ENCODE measurements at places on chromosomes 3 and 15.

DNA sequence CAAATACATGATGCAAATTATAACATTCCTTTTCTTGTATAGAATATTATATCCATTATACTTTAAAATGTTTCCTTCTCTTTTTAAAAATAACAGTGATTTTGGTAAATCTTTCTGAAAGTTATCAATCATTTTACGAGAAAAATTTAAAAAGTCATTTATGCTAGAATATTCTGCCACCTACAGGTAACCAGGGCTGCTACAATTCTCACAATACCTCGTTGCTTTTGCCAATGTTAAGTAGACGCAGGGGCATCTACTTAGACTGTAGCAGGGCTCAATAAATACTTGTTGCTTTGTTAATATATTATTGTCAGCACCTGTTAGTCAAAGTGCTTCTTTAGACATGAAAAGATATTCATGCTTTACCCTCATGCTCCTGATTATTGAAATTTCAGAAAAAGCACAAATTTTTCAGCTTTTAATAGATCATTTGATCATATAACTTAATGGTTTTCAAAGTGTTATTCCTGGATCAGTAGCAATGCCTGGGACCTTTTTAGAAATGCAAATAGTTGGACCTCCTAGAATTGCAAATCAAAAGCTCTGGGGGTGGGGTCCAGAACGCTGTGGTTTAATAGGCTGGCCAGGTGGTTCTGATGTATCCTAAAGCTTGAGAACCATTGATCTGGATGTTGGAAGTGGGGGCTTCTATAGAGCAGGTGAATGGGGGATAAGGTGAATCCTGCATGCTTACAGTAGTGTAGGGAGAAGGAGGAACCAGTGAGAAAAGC, 223.6 kb upstream of the PDZRN3 start:
- DNase-seq, result no peak

GRCh38 chr3:120793601-120794000, 51.1 kb downstream of the GTF2E1 start:
- DNase-seq, result no peak

- no peak for DNase-seq
Measured at GRCh38 chr3:138455801-138456716, 21.6 kb downstream of the ESYT3 start.

- DNase-seq, result no peak
Measured at GRCh38 chr3:13142552-13143380, 69.5 kb upstream of the IQSEC1 start.

DNA sequence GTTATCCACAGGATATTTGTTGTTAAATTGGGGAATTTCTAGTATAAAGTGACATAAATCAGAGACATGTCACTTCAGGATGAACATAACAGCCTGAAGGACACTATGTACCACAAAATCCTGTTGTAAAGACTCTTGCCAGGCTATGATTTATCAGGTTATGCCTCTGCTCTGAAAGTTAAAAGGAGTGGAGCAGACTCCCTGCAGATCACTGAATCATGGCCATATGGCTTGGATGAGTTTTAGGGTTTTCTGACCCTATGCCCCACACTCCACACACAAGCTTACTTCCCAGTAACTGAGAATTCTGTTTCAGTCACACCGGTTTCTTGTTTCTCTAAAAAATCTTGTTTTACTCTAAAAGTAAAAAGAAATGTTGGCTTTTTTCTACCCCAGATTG, 869.4 kb downstream of the NAALADL2 start:
- no peak for DNase-seq

DNA sequence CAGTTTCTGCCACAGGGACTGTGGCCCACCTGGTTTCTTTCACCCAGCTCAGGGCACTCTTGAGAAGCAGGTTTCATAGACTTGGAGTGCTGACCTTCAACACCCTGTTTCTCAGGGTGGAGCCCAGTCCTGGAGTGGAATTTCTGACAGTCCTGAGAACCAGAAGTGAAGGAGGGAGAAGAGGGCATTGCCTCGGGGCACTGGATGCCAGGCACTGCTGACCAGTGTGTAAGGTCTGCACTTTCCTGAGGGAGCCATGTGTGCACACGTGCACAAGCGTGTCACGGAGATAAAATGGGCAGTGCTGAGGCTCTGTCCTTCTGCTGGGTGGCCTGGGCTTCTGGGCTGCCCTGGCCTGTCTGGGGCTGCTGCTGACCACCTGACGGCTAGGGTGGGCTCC, 118.5 kb downstream of the SEC22A start:
- DNase-seq, result no peak

DNA sequence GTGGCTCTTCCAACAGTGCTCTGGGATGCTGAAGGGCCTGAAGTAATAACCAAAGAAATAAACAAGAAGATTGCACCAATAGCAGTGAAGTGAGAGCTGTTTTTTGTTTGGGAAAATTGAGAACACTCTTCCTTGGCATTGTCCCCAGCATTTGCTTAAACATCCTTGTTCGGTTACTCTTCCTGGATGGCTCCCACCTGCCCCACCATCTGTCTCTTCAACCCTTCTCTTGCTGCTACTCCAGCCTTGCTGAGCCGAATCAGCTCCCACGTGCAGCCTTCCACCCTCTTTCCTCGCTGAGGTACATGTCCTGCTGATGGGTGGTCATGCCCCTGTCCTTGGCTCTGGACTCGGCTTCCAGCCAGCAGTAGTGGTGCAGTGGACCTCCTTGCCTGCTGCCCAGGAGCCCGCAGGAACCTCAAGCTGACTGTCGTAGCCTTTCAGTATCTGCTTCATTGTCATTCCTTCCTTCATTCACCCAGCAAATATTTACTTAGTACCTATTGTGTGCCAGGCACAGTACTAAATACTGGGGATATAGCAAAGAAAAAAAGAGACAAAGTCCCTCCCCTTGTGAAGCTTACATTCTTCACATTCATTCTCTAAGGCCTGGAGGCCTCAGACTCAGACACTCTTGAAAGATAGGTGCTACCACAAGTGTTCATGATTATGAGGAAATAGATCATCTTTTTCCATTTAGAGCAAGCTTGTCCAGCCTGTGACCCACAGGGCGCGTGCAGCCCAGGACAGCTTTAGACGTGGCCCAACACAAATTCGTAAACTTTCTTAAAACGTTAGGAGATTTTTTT, 17.1 kb upstream of the VILL start:
- DNase-seq, result no peak

- no peak for DNase-seq
Measured at GRCh38 chr3:72903004-72903403, 15.2 kb downstream of the GXYLT2 start.

DNA sequence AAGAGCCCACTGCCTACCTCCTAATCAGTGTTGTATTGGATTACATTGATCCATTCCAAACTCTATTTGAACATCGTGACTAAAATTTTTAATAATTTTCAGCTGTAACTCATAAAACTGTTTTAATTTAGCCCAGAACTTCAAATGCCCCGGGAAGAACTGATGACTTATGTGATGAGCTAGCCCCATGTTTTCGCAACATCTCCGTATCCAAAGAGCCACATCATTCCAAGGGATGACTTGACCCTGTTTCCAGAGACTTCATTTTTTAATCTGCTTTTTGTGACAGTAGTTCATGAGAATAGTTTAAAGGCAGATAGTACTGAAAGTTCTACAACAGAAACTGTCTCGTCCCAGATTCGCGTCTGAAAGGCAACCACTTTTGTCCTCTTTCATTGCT, 97.4 kb downstream of the STAC start:
- DNase-seq, result no peak

- DNase-seq, result no peak
Measured at GRCh38 chr3:169494982-169495381, 168.5 kb downstream of the MECOM start.

- no peak for DNase-seq
Measured at GRCh38 chr3:197507081-197507480, 48.7 kb downstream of the BDH1 start.

GRCh38 chr3:166531730-166532129, 694.5 kb upstream of the BCHE start:
- no peak for DNase-seq

DNA sequence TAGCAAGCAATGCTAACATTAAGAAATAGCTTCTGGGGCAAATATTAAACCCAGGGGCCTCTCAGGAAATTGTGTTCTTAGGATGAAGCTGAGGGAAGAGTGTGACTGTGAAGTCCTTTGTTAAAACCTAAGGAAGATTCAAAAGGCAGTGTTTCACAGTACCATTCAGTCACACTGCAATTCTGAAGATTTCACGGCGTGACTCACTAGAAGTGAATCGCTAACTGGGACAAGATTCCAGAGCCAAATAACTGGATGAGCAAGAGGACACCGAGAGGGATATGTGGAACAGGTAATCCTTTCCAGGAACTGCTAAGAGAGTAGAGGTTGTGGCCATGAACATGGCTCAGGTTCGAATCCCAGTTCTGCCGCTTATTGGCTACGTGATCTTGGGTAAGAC, 61.8 kb upstream of the SMAD3 start:
- no peak for DNase-seq

GRCh38 chr3:157754451-157754850, 251.2 kb upstream of the VEPH1 start:
- no peak for DNase-seq

- DNase-seq, result peak; percentile 38
Measured at GRCh38 chr3:194686816-194687637, 1.3 kb downstream of the FAM43A start.

DNA sequence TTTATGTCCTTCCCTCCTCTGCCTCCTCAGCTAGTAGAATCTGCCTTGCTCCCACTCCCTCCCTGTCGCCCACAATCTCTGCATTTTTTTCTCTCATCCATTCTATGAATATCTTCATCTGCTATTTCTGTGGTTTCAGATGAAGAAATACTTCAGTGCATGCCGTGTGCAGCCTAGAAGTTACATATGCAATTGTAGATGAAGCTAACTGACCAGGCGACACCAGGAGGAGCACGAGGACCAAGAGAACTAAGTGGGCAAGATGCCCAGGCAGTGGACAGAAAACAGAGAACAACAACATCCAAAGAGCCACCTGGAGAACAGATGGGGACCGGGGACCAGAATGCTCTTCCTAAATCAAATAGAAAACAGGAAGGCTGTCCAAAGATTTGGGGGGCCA, 121.4 kb upstream of the ATP11B start:
- no peak for DNase-seq

DNA sequence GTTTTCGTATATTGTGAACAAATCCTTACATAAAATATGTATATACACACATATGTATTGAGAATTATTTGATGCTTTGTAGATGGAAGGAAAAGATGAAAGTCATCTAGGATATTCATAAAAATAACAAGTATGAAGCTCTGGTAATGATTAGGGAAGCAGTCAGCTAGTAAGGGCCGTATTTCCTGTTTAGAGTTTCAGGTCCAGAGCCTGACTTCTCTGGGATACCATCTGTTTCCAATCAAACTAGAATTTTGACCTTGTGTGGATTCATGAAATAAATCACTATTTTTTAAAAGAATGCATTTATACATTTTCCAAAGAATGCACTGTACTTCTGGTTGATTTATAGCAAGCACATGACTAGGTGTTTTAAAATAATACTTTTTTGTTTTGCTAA, 156.1 kb upstream of the CGNL1 start:
- DNase-seq, result no peak

DNA sequence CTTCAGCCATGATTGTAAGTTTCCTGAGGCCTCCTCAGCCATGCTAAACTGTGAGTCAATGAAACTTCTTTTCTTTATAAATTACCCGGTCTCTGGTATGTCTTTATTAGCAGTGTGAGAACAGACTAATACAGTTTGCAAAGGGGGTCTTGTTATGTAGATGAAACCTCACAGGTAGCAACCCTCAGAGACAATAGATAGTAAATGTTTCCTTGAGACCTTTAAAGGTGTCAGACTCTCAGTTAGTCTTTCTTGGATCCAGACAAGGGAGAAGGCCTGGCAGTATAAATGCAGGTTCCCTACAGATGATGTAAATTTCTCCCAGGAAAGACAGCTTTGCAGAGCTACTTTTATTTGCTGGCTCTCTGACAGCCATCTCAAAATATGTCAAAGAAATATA, 510.8 kb downstream of the AGBL1 start:
- no peak for DNase-seq

- no peak for DNase-seq
Measured at GRCh38 chr3:123660900-123661299, 76.0 kb upstream of the HACD2 start.

- DNase-seq, result no peak
Measured at GRCh38 chr3:60809857-60810610, 441.2 kb downstream of the FHIT start.

- no peak for DNase-seq
Measured at GRCh38 chr3:59386165-59386564, 336.3 kb upstream of the CFAP20DC start.

GRCh38 chr3:155426524-155427230, 133.2 kb upstream of the STRIT1 start:
- DNase-seq, result no peak

DNA sequence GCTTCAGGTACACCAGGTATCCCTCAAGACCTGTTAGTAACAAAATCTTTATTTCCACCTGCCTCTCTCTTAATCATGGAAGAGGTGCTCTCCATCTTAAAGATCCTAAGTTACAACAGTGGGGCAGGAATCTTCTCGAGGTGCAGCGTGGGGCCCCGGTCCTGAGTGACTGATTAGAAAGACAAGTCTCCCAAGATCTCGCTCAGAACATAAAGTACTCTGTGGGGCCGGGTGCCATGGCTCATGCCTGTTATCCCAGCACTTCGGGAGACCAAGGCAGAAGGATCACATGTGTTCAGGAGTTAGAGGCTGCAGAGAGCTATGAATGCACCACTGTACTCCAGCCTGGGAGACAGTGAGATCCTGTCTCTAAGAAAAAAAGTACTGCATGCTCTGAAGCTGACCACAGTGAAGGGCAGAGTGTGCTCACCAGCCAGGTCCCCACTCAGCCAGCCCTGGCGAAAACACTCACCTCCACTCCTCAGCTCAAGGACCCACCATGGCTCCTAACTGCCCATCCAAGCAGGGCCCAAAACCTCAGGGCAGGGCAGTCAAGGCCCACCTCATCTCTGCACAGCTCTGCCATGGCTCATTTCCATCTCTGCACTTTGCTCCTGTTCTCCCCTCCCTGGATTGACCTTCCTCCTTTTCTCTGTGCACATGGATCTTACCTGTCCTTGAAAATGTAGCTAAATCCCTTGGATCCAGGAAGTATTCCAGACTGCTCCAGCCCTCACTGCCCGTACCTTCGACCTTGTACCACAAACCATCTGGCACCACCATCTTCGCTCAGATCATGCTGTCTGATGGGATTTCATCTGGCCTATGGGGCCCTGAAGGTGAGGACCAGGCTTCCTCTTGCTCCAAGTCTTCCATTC, 7.1 kb downstream of the SEMA7A start:
- DNase-seq, result no peak

GRCh38 chr3:109132801-109133473, 3.6 kb upstream of the C3orf85 start:
- no peak for DNase-seq

GRCh38 chr3:12508291-12508700, 24.0 kb downstream of the TSEN2 start:
- DNase-seq, result no peak

- no peak for DNase-seq
Measured at GRCh38 chr15:56410721-56411120, 45.5 kb downstream of the TEX9 start.
